ENCODE measurements at places on chromosomes 2 and 18. TPM values are rescaled to one million over a fixed set of nuclear protein-coding genes. Genes with fewer than 3 reads are reported as not detected.

RAB3GAP1 gene
- total RNA-seq: 25.4 TPM

IL1R2 gene
- total RNA-seq: 5.4 TPM

RFTN2 gene
- total RNA-seq: not detected

PJVK gene
- 0.58 TPM for total RNA-seq

TUBA3E gene
- not detected for total RNA-seq

LONRF2 gene
- total RNA-seq: 0.43 TPM

MDH1 gene
- 227 TPM for total RNA-seq

CRYGD gene
- not detected for total RNA-seq

HOXD13 gene
- not detected for total RNA-seq

EPB41L3 gene
- 79.6 TPM for total RNA-seq

FAM124B gene
- not detected for total RNA-seq

SP140 gene
- total RNA-seq: 4.6 TPM

ANKRD30B gene
- 0.17 TPM for total RNA-seq

NT5DC4 gene
- not detected for total RNA-seq

MRPL30 gene
- total RNA-seq: 25.3 TPM

C18orf32 gene
- 39.7 TPM for total RNA-seq

EDAR gene
- 0.65 TPM for total RNA-seq

- DNase-seq: no peak
Observed at GRCh38 chr2:14712111-14712510, 79.6 kb downstream of the LRATD1 start.

GRCh38 chr2:223941579-223942277 is 3.4 kb downstream of the WDFY1 start:
- DNase-seq: no peak

GRCh38 chr18:48986851-48987761 is 36.3 kb upstream of the SMAD7 start:
- DNase-seq: no peak

DNA sequence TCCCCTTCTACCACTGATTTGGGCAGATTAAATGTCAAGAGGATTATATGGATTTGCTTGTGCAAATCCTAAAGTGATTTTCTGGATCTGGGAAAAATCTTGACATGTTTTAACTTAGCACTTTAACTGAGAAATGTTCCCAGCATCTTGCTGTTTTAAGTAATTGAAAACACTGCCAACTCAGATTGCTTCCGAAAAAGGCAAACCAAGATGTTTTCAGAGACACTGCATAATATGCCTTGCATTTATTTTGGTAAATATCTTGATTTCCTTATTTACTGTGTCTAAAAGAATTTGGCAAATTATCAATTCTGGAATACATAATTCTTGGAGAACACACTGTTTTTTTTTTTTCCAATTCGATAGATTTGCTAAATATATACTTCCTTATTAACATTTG is 385.0 kb upstream of the FAM98A start:
- no peak for DNase-seq

DNA sequence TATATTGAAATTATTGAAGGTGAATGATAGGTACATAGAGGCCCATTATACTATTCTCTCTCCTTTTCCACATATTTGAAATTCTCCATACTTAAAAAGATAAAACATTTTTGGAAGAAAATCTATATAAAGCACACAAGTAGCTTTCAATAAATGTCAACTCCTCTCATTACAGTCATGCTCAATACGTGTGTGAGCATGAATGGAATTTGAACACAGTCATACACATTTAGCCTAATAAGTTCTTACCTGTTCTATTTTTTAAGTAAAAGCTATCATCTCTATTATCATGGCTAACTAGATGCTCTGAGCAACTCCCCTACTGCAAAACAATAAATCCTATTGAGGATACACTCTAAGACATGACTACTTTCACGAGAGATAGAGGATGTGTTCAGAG is 41.9 kb upstream of the SPATS2L start:
- no peak for DNase-seq

DNA sequence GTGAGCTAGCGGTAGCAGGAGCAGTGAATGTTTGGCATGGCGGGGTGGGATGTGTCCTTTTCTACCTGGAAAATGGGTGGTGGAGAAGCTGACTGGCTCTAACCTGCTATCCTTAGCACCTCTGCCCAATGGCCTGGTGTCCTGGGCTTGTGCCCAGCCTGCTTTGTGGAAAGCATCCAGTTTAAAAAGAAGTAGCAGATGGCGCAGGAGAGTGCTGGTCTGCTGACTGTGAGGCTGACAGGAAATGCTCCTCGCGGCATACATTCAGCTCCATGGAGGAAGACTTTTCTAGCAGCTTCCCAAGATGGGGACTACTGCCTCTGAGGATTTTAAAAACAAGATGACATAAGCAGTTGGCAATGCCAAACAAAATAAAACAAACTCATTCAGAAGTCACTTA is 56.2 kb upstream of the LYPD6B start:
- no peak for DNase-seq

GRCh38 chr2:240310201-240310600 is 125.3 kb upstream of the GPC1 start:
- DNase-seq: no peak

DNA sequence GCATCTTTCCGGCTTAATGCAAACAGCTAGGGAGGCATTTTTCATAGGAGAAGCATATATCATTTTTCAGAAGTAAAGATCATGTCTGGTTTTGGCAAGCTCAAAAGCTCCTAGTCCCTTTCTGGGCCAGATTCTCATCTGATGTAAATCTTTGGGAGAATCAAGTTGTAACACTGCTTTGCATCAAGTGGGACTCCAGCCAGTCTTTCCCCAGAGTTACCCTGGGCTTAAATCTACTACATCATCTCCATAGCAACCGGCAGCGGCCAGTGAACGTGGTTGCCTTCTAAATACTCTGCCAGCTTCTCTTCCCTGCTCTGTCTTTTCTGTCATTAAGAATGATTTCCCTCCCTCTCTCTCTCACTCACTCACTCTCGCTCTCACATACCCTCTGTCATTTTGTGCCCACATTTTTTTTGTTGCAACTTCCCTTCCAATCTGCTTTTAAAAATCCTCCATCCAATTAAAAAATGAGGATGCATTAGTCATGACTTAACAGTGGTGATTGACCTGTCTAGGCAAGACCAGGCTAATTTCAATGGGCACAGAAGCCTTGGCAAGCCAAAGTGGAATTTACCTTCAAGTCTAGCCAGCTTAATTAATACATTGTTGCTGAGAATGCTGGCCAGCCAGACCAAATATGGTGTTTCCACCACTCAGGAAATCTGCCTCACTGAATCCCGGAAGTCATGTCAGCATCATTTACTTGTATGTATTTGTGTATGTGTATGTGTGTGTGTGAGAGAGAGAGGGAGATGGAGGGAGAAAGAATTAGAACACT is 93.0 kb downstream of the NRP2 start:
- DNase-seq: no peak

DNA sequence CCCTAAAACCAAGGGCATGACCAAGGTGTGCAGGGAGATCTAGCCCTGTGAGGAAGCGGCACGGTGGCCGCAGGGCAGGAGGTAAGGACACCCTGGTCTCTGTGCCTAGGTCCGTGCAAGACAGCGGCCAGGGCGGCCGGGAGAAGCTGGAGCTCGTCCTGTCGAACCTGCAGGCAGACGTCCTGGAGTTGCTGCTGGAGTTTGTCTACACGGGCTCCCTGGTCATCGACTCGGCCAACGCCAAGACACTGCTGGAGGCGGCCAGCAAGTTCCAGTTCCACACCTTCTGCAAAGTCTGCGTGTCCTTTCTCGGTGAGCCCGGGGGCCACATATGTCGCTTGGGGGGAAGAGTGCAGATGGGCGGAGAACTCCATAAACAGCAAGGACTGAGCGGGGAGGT is 235.4 kb downstream of the ATAD2B start:
- no peak for DNase-seq

DNA sequence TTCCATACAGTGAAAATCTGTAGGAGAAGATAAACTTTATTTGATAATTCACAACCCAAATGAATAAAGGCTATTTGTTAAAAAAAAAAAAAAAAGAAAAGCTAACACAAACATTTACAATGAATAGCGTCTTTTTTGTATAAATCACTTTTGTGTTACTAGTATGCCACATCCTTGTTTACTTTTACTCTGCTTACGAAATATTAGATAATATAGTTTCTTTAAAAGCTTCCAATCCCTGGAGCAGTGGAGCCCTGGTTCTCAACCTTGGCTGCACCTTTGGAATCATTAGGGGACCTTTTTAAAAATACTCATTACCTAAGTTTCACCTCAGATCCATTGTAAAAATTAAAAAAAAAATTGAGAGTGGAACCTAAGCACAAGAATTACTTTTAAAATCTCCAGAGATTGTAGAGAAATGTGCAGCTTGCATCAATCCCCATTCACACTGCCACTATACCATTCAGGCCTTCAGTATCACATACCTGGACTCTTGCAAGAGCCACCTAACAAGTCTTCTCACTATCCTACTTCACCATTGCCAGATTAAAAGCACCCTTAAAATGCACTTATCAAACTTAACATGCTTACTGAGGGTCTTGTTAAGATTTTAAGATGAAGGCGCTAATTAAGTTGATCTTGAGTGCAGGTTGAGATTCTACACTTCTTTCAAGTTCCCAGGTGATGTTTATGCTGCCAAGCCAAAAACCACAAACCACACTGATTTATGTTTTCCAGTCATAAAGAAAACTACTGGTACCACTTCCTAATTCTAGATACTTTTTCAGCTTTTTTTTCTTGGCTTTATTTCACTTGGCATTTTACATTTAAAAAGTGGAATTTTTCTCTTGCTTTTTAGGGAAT is 59.7 kb upstream of the ZC3H15 start:
- no peak for DNase-seq

- peak; percentile 23 for DNase-seq
Observed at GRCh38 chr2:98805412-98806171, 74.7 kb upstream of the MGAT4A start.
